Suppressor macrophage treated with lipopolysaccharide for 4 hours (primary cell): ENCODE measurements at places on chromosomes 13 and 19.

DNA sequence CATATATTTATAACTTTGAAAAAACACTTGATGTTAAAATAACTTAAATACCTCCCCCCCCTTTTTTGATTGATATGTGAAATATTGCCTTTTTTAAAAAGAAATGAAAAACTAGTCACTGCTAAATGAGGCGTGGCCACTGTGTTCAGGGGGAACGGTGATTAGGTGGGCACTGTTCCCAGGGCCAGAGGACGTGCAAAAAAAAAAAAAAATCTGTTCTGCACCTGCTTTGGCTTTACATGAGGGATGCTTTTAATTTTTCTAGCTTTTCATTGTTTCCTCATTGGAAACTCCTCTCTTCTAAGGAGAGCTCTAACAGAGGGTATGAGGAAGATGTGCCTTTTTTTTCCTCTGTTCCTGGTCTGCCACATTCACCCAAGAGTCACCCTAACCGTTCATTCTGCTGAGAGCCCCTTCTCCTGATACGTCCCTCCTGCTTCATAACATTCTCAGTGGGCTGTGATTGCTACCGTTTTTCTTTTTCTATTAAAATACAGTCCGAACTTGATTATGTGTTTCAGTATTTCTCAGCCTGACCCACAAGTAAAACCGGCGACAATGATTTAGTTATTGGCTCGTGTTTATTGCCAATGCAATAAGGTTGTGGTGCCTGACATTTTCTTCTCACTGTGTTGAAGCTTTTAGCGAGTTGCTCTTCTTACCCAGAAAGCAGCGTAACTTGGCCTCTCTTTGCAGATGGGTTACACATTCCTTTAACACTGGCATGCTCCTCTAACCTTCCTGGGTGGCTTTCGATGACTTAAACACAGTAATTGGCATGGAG lies 64.8 kb upstream of the ZNF536 start:
- DNase-seq, result no peak

DNA sequence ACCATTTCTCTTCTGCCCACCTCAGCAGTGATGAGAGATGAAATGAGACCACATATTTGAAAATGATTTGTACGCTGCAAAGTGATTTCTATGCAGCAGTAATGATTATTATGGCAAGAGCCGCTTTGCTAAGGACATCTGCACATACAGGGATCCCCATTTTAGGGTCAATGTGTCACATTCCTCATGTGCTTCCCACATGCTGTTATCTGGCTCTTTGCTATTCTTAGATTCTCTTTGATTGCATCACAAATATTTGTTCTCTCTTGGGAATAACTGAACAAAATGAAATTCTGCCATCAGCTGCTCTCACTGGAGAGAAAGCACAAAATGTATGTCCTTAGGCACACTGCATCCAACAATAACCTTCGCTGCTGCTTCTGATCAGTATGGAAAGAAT lies 209.5 kb upstream of the IPO5 start:
- no peak for DNase-seq

DNA sequence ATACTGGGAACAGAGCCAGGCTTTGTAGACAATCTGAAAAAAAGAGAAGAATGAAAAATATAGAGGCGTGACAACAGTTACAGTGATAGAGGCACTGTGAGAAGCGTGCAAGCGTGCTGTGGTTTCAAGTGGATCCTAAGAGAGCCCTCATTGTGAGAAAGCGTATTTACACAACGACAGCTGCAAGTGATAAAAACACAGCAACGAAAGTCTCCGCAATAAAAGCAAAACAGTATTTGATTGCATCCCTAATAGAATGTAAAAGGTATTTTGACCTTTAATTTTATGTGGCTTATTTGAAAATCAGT lies 642.7 kb upstream of the ARGLU1 start:
- DNase-seq, result no peak

- DNase-seq, result no peak
Observed at GRCh38 chr13:100921139-100921538, 246.5 kb upstream of the TMTC4 start.

- peak; percentile 91 for DNase-seq
Observed at GRCh38 chr19:50657712-50658440, 8.6 kb downstream of the C19orf81 start.

DNA sequence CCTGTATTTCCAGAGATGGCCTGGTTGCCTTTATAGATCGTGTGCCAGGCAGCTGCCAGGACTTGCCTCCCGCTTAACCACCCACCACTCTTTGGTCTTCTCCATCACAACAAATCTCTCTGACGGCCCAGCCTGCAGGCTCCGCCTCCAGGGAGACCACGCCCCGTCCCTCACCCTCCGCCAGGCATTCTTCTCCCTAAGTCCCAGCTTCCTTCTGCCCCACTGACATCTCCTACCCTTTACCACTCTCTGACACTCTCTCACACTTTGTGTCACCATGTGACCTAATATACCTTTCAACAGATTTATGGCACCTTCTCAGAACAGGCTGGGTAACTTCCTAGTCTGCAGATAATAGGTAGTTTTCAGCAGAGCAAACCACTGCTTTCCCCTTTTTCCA lies 95.1 kb downstream of the CAB39L start:
- no peak for DNase-seq
